ENCODE measurements at places on chromosomes 1 and 21.

DNA sequence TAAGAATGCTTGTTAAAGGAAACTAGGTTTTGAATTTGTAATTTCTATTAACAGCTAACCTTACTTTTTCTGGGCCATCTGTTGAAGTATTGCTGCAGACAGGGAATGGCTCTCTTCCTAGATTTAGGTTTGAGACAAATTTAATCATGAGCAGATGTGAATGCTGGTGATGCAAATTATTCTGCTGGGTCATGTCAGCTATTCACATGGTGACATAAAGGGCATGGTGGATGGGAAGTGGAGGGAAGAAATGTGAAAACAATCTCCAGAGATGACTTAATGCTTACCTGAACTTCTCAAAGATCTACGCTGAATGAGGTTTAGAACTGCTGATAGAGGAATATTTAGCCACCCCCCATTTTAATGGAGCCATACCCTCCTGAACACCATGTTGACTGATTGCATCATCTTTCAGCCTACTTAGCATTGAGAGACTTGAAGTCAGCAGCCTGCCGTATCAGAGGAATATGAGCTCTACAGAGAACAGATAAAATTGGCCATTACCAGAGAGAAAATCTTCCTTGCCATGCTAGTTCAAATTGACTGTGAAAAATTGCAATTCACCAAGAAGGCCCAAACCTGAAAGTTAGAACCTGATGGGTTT lies 138.8 kb downstream of the HHAT start:
- DNase-seq: no peak

- no peak for DNase-seq
These were observed 30.2 kb downstream of the ABCA4 start for GRCh38 chr1:94090761-94091160.

GRCh38 chr1:193592317-193592716 lies 405.9 kb upstream of the B3GALT2 start:
- DNase-seq: no peak

DNA sequence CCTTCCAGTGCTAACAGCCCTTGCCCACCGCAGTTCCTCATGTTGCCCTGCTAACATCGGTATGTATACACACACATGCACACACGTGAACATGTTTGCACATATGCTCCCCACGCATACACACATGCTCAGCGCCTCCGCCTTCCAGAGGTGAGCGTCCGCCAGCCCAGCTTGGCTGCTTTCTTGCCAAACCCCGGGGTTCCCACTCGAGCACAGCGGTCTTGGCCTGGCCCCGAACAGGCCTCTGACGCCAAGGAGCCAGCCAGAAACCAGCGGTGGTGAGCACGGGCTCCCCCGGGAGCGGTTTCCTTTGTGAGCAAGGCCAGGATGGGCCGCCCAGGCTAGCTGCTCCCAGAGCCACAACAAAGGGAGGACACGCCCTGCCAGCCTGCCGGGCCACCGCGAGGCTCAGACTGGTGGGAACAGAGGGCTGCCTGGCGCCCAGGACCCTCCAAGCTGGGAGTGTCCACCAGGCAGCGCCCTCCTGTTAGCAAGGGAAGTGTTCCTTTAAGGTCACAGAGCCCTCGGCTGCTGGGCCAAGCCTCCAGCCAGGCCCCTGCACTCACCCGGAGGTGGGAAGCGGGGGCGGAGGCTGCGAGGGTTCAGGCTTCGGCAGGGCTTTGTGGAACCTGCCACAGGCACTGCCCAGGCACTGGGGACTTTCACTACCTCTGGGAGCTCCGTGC lies 65.4 kb downstream of the ALPL start:
- no peak for DNase-seq

DNA sequence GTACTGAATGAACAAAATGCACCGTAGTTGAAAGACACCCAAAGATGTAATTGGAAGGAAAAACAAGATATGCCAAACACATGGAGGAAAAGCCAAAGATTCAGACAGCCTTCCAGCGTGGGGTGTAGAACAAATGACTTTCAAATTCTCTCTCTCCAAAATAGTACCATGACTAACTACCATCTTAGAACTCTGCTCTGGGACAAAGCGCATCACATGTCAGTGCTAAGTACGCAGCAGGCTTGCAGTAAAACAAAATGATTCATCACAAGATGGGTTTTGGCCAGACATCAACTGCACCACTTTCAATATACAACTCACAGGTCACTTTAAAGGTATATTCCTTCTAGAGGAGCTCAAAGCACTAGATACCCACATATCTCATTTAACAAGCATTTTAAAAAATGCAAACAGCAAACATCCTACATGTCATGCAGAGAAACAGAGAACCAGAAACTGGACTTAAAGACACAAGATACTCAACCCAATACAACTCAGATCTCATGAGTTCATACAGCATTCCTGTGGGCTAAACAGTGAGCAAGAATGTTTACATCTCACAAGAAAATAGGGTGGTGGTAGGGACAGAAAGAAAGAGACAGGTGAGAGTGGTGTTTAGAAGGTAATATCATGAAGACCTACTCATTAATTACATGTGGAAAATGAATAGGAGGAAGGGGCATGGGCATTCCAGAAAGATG lies 75.7 kb downstream of the BCAR3 start:
- no peak for DNase-seq

GRCh38 chr1:65243491-65243890 lies 65.9 kb upstream of the DNAJC6 start:
- DNase-seq: no peak

GRCh38 chr1:221708987-221709386 lies 32.9 kb downstream of the DUSP10 start:
- peak; percentile 99 for DNase-seq

GRCh38 chr1:34980715-34981114 lies 4.4 kb downstream of the TMEM35B start:
- no peak for DNase-seq

GRCh38 chr1:67313934-67314671 lies 6.4 kb downstream of the IL12RB2 start:
- no peak for DNase-seq

- DNase-seq: no peak
These were observed 40.5 kb downstream of the UBE2G2 start for GRCh38 chr21:44761011-44761729.

DNA sequence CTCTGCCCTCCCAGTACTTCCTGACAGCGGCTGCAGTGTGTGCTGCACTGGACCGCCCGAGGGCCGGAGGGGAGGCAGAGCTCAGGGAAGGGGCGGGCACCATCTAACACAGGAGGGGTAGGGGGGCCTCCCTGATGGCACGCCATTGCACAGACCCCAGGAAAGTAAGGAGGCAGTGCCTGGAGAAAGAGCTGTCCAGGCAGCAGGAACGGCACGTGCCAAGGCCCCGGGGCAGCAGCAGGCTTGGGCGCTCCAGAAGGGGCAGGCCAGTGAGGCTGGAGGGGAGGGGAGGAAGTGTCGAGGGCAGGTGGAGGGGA lies 110.7 kb downstream of the CRYAA start:
- no peak for DNase-seq

GRCh38 chr1:7388141-7388487 lies 383.0 kb upstream of the VAMP3 start:
- no peak for DNase-seq

DNA sequence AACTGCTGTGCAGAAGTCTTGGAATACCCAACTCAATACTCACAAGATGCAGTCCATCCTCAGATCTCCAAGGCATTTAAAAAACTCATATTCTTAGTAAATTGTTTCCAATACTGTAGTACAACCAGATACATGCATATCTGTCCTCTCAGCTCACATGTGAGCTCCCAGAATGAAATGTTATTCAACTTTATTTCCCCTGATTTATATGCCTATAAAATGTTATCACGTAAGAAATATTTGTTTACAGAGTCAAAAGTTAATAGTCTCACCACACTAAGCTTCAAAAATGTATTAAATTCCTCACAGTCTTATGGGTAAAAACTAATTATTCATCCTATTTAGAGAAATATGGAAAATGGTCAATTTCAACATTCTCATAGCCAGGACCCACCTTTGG lies 56.6 kb downstream of the LTN1 start:
- no peak for DNase-seq

DNA sequence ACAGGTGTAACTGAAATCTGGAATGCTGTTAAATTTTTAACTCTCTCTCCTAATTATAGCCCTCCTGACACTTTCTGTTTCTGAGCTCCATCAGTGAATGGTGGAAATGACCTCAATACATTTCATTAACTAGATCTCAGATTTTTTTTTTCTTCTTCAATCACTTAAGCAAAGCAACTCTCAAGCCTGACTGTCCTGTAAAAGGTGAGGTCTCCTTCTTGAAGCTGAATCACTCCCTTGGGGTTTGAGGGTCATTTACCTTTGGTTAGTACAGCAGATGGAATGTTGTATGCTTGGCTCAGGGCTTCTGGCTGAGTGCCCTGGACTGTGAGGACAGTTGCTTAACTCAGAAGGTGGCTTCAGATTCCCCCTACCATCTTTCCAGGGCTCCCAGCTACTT lies 518.7 kb downstream of the PTPRC start:
- no peak for DNase-seq

GRCh38 chr1:151475175-151475574 lies 15.9 kb upstream of the POGZ start:
- no peak for DNase-seq

DNA sequence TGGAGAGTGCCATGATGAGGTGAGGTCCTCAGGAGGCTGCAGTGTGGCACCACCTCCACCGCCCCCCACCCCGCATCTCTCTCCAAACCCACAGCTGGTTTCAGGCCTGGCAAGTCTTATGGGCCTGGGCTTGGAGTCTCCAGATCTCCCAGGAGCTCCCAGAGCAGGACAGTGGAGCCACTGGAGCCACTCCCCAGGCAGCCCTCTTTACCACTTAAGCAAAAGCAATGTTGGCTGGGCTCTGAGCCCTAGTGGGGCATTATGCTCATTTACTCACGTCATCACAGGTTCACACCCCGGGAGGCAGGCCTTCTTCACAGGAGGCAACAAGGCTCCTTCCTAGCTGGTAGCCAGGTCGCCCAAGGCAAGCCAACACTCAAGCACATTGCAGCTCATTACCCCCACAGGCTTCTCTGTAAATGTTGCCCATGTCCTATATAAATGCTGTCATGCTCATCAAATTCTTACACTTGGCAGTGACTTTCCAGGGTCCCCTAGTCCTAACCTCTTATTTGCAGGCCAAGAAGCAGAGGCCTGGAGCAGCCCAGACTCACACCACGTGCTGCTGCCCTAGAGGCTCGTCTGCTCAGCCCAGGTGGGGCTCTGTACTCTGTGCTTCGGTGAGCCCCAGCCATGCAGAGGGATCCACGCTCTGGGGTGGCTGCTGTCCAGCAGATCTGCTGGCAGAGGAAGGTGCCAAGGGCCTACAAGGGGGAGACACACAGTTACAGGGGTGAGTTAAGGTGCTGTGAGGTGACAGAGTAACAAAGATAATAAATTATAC lies 459.3 kb downstream of the MATN1 start:
- no peak for DNase-seq

GRCh38 chr1:31706384-31707058 lies 2.7 kb upstream of the COL16A1 start:
- no peak for DNase-seq

DNA sequence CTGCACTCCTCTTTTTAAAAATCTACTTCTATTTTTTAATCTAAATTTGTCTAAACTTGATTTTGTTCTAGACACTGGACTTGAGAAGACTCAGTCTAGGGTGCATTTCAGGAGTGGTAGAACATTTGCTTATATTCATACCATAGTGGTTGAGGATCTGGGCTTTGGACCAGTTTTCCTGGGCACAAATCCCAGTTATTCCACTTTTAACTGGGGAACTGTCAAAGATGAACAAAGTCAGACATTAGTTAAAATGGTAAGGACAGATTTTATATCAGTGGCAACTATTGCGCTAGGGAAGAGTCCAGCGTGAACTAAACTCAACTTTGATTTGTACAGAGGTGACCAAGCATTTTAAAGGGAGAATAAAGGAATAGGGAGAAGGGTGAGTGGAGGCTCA lies 102.4 kb downstream of the FMN2 start:
- no peak for DNase-seq

DNA sequence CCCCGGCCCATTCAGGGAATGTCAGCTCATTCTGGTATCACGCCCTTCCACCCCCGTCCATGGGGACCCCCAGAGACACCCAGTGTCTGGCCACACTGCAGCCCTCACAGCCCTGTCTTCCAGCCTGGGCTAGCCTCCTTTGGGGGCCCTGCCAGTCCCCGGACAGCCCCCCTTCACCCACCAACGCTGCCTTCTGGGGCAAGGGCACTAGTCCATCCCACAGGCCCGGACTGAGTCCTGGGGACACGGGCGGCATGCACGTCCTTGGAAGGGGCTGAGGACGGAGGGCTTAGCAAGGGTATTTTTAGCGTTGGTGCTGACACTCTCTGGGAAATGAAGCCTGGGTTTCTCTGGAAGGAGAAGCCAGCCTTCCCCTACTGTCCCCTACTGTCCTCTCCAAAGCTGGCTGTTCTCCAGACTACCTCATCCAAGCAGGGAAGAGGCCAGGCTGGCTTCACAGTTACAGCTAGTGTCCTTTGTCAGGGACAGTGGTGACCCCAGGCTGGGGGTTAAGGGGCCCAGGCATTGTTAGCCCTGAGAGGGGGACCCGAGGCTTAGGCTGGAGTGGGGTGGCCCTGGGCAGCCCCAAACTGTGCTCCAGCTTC lies 39.5 kb downstream of the COQ8A start:
- no peak for DNase-seq

DNA sequence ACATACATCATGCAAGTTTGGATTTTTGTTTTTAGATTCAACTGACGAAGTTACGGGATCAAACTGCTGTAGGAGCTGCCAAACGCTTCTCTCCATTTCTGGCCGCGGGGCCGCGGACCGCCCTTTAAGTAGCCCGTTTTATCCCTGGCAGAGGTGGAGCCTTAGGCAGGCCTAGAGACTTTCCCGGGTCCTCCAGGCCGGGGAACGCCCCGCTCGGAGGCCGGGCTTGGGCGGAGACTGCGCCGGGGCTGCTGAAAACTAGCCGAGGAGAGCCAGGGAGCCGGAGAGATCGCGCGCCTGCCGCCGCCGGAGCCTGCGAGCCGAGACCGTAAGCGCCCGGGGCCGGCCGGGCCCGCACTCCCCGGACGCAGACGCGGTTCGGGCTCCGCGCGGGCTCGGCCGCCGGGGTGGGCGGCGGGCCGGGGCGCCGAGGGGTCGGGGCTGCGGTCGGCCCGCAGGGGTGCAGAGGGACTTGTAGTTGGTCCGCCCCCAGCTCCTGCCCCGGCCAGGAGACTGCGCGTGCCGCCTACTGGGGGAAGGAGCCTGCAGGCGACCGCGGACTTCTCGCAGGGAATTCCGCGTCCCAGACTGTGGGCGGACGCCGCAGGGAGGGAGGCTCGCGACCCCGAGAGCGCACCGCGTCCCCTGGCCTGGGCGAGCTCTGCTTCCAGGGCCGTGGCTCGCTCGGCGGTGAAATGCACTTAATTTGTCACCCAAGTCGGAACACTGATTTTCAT lies at the start of gene EPHX1:
Gene EPHX1 (plus strand): TSS at position 283 of the 737 bp plus-strand sequence. CDS start 18,606 bp downstream, outside the sequence.
- peak; percentile 29 for DNase-seq

- no peak for DNase-seq
These were observed 25.8 kb downstream of the CLDN14 start for GRCh38 chr21:36454093-36454531.

DNA sequence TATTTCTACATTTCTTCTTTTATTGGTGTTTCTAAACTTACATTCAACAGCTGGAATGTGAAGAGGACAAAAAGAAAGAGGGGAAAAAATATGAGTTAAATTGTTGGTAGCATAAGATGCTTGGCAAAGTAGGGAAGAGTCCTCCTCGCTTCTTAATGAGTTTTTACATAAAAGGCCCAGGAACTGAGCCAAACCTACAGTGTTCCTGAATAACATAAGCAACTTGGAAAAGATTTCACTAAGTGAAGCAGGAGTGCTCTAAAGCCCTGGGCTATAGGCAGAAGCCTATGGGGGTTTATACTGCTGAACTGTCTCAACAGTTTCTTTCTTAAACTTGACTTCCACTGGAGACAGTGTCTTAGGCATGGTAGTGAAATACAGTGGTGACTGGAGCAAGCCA lies 115.0 kb upstream of the USP25 start:
- DNase-seq: no peak

Data from SHP77 treated with DMSO at 0.1 percent for 48 hours (cell line).